HFF-Myc (cell line): ENCODE measurements at places on chromosomes 5 and 9.

DNA sequence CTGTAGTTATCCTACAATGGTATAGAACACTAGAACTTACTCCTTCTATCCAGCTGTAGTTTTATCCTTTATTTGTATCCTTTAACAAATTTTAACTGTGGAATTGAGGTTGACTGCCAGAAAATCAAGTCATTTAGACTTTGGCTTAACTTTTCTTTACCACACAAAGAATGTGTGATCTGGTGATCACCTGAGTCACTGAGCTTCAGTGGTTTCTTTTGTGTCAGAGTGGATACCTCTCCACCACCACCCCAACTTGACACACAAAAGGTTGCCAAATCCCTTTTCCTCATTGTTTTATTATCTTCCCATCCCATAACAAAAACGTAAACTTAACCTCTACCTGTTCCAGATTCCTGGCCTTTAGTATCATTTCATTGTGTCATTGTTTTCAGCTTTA is 5.5 kb downstream of the OTULIN start:
- DNase-seq, result no peak

- DNase-seq, result no peak
These were observed 8.0 kb downstream of the NUDT2 start for GRCh38 chr9:34337403-34337802.

GRCh38 chr9:109974143-109974917 is 194.3 kb downstream of the PALM2AKAP2 start:
- no peak for DNase-seq

DNA sequence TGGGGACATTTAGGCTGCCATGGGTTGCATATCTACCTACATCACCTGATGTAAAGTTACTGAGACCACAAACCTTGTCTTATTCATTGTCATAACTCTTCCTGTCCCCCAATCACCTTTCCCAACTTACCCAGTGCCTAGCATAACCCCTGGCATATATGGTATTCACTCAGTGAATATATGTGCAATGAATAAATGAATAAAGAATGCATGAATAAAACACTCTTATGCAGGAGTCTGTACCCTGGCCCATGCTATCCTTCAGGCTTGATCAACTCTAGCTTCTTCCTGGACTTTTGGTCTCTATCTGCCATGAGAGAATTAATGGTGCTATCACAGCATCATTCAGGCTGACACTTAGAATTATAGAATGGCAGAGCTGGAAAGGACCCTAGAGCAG is 285.2 kb downstream of the SMARCA2 start:
- DNase-seq, result no peak

DNA sequence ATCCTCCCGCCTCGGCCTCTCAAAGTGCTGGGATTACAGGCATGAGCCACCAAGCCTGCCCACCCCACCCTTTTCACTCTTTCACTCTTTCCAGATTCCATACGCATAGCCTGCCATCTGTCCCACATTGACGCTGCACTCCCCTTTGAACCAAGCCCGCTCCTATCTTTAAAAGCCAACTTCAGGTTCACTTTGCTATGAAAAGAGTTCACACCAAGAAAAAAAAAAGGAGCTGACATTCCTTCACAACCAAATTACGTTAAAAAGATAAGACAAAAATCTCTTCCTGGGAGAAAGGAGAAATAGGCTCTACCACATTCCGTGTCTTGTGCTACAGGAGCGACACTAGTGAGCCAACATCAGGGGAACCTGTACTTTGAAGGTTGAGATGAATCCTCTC is 41.5 kb downstream of the DMRT1 start:
- DNase-seq, result no peak

DNA sequence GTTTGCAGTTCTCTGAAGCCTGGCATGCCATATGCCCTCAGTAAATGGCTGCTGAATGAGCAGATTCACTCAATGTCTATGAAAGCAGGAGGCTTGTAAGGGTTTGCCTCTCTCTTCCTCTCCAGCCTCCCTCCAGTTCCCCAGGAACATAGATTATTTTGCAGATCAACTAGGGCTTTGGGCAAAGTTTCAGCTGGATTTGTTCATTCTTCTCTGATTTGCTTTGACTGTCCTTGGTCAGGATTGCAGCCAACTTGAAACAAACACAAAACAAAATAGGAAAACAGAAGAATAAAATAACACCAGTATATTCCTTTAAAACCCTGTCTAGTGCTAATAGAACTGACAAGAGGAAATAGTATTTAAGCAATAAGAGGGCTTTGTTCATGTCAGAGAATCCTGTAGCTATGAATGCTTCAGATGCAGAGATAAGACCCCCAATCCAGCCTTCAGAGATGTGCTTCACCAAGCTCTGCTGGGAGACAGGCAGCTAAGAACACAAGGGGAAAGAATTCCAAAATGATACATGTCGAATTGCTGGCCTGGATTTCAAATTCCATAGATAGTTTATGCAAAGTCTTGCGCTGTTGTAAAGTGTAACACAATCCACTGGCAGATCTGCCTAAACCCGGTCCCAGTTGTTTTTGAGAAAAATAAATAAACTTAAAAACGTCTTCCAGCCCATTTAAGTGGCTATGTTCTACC is 174.3 kb downstream of the PAPPA start:
- DNase-seq, result no peak

GRCh38 chr9:8864545-8864896 is 1064.9 kb upstream of the DMAC1 start:
- DNase-seq, result no peak
